ENCODE measurements at places on chromosomes 4 and X.

- no peak for DNase-seq
These were observed 56.6 kb upstream of the BEX4 start for GRCh38 chrX:103158317-103158621.

DNA sequence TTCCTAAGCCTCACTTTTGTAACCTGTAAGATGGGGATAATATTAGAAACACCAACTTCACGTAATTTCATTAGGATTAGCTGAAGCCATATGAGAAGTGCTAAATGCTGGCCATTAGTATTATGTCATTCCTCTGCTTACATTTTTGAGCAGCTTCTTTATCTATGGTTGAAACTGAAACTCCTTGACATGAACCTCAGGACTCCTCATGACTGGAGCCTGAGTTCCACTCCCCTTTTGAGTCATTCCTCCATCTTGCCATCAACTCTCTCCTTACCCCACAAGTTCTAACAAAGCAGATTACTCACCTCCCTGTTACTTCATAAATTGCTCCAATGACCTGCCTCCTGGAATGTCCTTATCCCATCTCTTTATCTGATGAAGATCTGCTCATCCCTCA, 123.2 kb upstream of the KCNIP4 start:
- DNase-seq = no peak

GRCh38 chr4:85445050-85445639, 29.8 kb upstream of the ARHGAP24 start:
- DNase-seq = no peak

DNA sequence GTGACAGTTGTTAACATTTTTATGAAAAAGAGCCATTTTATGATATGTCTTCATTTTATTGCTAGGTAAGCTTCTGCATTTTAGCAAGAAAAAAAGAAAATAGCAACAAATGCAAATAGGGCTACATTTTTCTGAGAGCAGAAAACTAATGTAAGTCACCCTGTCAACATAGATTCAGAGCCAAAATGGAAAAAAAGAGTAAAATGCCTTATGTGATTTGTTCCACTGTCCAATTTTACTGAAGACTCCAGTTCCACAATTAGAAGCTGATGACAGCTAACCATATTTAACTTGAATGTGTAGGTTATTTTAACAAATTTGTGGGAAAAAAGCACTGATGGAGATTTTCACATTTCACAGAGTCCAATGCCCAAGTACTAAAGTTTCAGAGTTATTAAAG, 772.3 kb downstream of the FAT4 start:
- DNase-seq = no peak

GRCh38 chrX:10467793-10468192, 152.6 kb downstream of the MID1 start:
- DNase-seq = no peak

GRCh38 chrX:69116077-69116476, 49.2 kb downstream of the PJA1 start:
- no peak for DNase-seq

DNA sequence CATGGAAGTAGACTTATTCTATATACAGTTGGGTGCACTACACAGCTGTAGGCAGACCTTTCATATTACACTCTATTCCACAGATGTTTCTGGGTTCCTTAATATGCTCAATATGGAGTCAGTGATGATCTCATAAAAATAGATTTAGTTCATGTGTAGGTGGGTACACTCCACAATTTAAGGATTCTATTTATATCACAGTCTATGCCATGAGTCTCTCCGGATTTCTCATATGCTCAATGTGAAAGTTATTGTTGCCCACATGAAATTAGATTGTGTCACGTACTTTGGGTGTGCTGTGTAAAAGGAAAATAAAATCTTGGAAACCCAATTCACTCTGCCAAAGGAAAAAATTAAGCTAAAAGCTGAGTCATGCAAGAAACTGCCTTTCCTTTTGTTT, 32.5 kb upstream of the TASL start:
- DNase-seq = no peak

- no peak for DNase-seq
These were observed 276.6 kb downstream of the IL1RAPL2 start for GRCh38 chrX:104842646-104843045.
